ENCODE measurements at places on chromosomes 7 and 10.

- no peak for DNase-seq
Measured at GRCh38 chr10:75477680-75478079, 46.3 kb downstream of the LRMDA start.

DNA sequence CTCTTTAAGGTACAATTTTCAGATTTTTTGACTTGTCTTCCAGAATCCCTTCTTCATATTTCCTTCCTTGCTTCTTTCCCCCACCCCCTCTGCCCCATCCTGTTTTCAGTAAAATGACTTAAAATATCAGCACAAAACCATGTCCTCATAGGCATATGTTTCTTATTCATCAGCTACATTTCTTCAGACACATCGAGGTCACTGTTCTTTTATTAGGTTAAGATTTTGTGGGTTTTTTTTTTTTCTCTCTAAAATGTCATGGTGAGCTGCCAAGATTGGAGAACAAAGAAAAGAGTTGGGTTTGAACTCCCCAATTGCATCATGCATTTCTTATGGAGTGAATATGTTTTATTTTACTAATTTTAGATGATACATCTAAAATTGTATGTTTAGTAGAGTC lies 35.8 kb downstream of the LAMB4 start:
- DNase-seq: peak; percentile 43

DNA sequence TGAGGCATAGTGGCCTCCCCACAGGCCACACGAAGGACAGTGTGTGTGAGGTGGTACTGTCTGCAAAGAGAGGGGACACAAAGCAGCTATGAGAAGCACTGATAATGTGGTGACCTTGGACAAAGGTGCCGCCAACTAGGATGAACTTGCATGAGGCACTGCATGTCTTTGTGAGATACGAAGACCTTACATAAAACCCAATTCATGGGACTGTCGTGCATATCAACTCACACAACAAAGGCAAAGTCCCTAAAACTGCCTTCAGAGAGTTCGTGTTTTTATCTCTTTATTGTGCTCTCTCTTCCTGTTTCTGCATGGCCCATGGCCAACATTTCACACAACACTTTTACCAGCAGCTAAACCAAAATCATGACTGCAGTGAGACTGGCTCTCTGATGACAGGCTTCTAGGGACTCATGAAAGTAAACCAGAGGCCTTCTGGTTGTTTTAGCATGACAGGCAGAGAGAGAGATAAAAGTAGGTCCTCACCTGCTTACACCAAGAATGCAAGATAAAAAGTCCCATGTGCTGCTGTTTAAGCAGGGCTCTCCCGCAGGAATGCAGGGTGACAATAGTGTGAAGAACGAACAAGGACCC lies 347.8 kb downstream of the ELMO1 start:
- DNase-seq: no peak

DNA sequence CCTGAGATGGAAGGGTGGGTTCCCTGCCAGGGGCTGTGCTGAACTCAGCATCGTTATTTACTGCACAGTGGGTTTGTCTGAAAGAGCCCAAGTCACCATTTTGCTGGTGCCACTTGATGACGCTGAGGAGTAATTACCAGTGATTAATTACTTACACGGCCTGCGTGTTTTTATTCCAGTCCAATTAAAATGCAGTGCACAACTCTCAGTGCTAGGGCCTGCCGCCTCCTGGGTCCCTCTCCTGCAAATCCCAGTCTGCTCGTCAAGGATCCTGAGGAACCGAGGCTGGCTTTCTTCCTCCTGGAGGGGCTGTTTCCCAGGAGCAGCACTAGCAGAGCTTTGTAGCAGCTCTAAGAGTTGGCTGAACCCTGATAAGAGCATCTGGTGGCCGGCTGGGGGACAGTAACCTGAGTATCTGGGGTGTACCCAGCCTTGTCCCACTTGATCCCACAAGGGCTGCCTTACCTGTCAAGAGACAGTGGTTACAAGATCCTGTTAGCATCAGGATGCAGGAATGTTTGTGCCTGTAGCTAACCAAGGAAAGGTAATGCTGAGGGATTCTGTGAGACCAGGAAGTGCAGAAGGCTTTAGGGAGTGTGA lies 45.1 kb upstream of the LRRC4 start:
- DNase-seq: no peak

- no peak for DNase-seq
Measured at GRCh38 chr10:10096296-10096695, 921.4 kb upstream of the CELF2 start.

DNA sequence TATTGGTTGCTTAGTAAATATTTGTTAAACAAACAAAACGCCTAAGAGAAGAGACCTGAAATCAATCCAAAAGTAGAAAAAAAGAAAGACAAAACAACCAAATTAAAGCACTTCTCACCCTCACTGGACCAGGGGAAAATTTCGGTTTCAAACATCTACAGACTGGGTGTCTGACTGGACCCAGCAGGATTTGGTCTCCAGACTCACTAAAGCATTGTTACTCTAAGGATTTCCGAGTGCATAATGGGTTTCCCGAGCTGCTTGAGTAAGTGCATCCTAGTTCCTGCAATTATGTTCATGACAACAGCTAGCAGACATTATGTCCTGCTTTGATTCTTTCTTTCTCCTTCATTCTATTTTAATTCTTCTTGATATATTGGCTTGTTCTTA lies 51.8 kb upstream of the FAM3C start:
- no peak for DNase-seq

GRCh38 chr10:19168584-19168983 lies 120.0 kb downstream of the MALRD1 start:
- DNase-seq: no peak

DNA sequence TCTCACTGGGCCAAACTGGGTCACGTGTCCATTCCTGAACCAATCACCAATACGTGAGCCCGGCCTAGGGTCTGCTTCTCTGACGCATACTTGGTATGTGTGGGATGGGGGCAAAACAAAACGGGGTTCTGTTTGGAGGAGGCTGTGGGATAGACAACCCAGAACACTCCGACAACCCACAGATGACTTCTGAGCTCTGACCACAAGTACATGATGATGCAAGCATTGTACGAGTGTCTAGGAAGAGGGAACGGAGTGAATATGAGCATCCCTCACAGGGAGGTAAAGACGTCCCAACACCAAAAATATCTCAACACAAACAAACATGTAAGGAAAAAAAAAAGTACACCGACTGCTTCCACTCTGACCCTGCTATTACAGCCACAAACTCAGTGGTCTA lies 5.6 kb downstream of the DAGLB start:
- peak; percentile 80 for DNase-seq

- no peak for DNase-seq
Measured at GRCh38 chr7:42961170-42961569, 29.0 kb downstream of the MRPL32 start.

DNA sequence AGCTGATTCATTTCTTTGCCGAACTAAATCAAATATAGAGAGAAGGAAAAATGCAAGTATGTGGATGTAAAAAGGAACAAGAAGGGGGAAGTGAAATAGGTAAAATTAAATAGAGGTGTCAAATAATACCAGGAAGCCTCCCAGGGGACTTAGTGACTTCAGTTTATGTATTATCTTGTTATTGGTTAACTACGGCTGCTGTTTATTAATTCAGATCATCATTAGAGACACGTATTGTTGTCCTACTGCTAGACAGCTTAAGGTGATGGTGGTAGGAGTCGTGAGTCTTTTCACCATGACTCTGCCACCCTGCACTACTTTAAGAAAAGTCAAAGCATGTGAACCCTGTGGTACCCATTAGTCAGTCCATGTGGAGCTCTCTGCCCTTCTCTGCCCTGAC lies 289.1 kb downstream of the PRKG1 start:
- no peak for DNase-seq

GRCh38 chr10:49135575-49136313 lies 1.9 kb upstream of the FAM170B start:
- no peak for DNase-seq

DNA sequence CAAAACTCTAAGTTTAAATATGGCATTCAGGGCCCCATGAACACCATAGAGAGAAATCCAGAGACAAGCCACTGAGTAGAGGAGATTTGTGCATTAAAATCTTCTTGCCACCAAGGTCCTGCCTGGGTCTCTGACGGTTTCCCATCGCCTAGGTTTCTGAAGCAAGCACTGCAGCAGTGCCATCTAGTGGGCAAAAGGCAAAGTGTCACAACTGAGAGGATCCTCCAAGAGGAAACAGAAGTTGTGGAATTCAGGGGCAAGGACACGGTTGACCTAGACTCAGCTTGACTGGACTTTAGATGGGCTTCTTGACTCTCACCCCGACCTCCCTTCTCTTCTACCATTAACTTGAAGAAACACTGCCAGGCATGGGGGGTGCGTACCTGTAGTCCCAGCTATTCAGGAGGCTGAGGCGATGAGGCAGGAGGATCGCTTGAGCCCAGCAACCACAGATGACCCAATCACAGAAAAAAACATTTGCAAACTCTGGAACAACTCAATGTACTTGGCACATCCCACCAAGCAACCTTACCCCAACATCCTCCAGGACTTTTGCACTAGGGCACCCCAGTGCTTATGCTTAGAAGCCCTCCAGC lies 604.1 kb downstream of the GALNT17 start:
- DNase-seq: no peak

DNA sequence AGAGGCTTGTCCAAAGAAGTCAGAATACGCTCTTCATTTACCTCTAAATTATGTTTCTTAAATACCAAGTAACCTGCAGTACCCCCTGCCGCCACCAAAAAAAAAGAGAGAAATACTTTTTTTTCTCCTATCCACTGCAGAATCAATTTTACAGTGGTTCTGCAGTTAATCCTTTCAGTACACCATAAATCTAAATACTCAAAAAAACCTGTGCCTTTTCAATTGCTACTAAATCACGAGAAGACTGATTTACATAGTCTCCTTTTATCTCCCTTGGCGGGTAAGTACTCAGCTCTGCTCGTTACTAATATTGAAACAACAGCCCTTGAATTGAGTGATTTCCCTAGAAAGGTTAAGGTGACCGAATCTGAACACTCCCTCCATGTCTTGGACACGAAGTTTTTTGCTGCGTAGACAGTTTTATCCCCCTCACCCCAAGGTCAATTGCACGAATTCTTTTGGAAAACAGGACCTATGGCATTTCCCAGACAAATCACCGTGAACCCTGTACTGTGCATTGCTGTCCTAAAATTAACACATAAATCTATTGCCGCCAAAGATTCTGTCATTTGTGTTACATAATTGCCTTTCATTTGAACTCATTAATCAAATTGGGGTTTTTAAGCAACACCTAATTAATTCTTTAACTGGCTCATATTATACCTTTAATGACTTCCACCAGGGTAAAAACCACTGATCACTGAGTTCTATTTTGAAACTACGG lies 512 bp upstream of the VIM start:
- DNase-seq: no peak

DNA sequence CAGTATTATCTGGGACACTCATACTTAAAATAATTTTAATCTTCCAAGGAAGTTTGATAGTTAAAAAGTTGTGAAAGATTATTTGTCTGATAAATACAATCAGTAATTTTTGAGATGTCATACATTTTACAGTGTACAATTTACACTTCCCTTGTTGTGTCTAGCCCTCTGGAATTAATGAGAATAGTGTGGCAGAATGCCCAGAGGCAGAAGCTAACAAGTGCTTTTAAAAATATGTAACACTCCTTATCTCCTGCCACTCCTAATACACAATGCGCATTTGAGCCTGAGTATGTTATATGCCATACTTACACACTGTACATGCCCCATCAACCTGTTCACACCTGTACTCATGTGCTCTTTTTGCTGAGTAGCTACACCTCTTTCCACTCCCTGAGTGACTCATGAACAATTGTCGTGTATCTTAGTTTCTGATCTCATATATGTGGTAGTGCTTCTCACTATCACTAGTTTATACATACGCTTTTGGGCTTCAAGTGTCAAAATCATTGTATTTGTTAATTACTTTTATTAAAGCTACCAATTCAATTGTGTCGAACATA lies 106.9 kb upstream of the GNAI1 start:
- no peak for DNase-seq

DNA sequence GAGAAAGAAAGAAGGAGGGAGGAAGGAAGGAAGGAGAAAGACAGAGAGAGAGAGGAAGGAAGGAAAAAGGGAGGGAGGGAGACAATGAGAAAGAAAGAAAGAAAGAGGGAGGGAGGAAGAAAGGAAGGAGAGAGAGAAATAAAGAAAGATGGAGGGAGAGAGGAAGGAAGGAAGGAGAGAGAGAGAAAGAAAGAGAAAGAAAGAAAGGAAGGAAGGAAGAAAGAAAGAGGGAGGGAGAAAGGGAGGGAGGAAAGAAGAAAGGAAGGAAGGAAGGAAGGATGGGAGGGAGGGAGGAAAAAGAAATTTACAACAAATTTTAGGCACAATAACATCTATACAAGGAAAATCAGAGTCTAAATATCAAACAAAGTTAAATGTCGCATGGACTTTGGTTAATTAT lies 332.6 kb upstream of the KLF6 start:
- no peak for DNase-seq

GRCh38 chr7:29080803-29081202 lies 65.5 kb downstream of the CPVL start:
- DNase-seq: no peak

DNA sequence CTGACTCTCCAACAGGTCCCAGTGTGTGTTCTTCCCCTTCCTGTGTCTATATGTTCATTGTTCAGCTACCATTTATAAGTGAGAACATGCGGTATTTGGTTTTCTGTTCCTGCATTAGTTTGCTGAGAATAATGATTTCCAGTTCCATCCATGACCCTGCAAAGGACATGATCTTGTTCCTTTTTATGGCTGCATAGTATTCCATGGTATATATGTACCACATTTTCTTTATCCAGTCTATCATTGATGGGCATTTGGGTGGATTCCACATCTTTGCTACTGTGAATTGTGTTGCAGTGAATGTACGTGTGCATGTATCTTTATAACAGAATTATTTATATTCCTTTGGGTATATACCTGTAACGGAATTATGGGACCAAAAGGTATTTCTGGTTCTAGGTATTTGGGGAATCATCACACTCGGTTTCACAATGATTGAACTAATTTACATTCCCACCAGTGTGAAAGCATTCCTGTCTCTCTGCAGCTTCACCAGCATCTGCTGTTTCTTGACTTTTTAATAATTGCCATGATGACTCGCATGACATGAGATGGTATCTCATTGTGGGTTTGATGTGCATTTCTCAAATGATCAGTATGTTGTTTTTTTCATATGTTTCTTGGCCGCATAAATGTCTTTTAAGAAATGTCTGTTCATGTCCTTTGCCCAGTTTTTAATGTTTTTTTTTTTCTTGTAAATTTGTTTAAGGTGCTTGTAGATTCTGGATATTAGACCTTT lies 60.2 kb downstream of the LSMEM1 start:
- no peak for DNase-seq

DNA sequence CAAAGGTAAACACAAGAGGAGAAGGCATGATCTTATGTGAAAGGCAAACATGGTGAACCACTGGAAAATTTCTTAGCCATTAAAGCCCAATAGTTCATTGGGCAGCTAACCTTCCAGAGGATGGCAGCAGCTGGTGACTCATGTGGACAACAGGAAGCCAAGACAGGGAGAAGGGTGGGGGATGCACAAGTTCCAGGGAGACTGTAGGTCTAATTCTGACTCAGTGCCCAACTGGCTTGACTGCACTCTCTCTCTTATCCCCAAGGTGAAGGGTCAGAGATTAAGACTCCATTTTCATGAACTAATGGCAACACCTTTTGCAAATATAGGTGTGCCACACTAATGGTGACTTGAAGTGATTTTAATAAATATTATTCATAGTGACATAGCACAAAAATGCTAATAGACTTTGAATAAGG lies 47.9 kb upstream of the SLC35B4 start:
- DNase-seq: no peak
